ENCODE measurements at places on chromosomes 4 and X. TPM values are rescaled to one million over a fixed set of nuclear protein-coding genes. Genes with fewer than 3 reads are reported as not detected.

GRCh38 chr4:37463033-37463856 lies 218.7 kb downstream of the NWD2 start:
- H3K36me3 ChIP-seq: no peaks in the 10 kb centered on the region
- H3K4me3 ChIP-seq: no peak overlapping the region
- peak overlapping the region; percentile 89 for H3K27ac ChIP-seq

GRCh38 chr4:179114615-179115014 lies 1672.4 kb upstream of the AGA start:
- no peaks in the 10 kb centered on the region for H3K4me1 ChIP-seq
- DNase-seq: no peak
- no peak overlapping the region for H3K4me3 ChIP-seq
- H3K27ac ChIP-seq: no peak overlapping the region
- H3K27me3 ChIP-seq: no peaks in the 10 kb centered on the region

GRCh38 chr4:100509386-100509785 lies 8.4 kb downstream of the EMCN start:
- no peaks in the 10 kb centered on the region for H3K4me1 ChIP-seq
- no peak overlapping the region for H3K4me3 ChIP-seq
- no peak overlapping the region for H3K27ac ChIP-seq
- no peaks in the 10 kb centered on the region for H3K27me3 ChIP-seq
- no peak for DNase-seq

GRCh38 chrX:110532581-110532931 lies 173.9 kb downstream of the RTL9 start:
- H3K27ac ChIP-seq: no peak overlapping the region
- no peaks in the 10 kb centered on the region for H3K36me3 ChIP-seq
- no peak for DNase-seq
- no peak overlapping the region for H3K4me3 ChIP-seq

- H3K4me1 ChIP-seq: no peaks in the 10 kb centered on the region
- no peak overlapping the region for H3K4me3 ChIP-seq
- DNase-seq: no peak
- H3K27me3 ChIP-seq: no peaks in the 10 kb centered on the region
- no peaks in the 10 kb centered on the region for H3K36me3 ChIP-seq
- no peak overlapping the region for H3K27ac ChIP-seq
These were observed 165.9 kb downstream of the IL15 start for GRCh38 chr4:141802333-141802732.

GRCh38 chrX:24874604-24875247 lies 141.0 kb downstream of the ARX start:
- no peak for DNase-seq
- H3K4me3 ChIP-seq: no peak overlapping the region
- H3K27ac ChIP-seq: no peak overlapping the region

GRCh38 chr4:73690051-73690738 lies 50.2 kb upstream of the CXCL8 start:
- H3K4me1 ChIP-seq: no peaks in the 10 kb centered on the region
- H3K27ac ChIP-seq: no peak overlapping the region

Gene CXorf49
- total RNA-seq: not detected

Gene GPRASP1
- 3.7 TPM for total RNA-seq

Gene NCBP2L
- total RNA-seq: not detected

Gene SPANXA2
- not detected for total RNA-seq

Data from colonic mucosa (tissue), 4 donors.